GM12892 (cell line): ENCODE measurements at places on chromosomes 5 and 9.

DNA sequence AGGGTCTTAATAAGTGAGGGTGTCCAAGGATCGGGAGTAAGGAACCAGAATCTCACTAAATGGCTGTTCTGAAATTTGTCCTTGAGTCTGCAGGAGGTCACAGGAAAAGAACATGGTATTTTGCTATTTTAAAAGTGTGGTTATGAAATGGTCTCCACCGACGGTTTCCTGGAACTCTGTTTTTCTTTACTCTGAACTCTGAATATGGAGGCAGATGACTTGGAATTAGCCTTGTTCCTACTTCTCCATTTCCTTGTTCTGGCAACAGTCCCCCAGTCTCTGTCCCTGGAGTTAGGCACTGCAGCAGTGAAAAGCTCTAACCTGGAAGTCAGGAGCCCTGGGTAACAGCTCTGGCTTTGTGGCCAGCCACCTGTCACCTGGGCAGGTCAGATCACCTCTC is 46.6 kb upstream of the C5orf58 start:
- DNase-seq: no peak

DNA sequence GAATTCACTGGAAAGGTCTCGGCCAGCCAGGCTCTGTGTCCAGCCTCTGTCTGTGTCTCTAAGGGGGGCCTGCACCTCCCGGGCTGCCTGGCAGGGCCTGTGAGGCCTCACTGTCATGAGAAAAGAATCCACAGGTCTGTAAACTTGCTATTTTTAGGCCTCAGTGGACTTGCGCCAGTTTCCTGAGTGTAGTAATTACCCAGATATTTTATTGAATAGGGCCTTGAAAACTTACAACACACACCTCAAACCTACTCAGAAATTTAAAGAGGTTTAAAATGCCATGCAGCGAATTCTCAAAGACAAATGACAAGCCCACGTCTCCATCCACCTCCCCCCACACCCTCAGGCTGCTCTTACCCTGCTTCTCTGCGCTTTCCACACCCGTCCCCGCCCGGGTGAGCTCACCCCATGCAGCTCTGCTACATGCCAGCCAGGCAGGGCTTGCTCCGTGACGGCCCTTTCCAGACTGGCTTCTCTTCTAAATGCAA is 8.8 kb upstream of the TENT4A start:
- no peak for DNase-seq

DNA sequence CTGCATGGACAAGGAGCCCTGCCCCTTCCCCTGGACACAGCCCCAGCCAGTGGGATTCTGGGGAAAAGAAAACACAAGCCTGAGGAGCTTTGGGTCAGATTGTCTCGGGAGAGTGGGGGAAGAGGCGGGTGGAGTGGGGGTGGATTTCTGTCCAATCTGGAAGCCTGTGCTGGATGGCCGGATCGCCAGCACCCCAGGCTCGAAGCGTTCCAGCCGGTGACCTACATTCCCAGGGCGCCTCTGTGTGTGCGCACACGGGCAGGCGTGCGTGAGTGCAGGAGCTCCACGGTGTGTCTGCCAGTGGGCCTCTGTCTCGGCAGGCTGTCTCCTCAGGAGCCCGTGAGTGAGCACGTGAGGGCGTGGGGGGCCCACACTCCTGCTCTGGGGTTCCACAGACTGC is 74.3 kb upstream of the DAB2IP start:
- no peak for DNase-seq

GRCh38 chr9:74526215-74526614 is 29.1 kb downstream of the RORB start:
- no peak for DNase-seq

GRCh38 chr9:108972626-108973209 is 38.5 kb downstream of the ABITRAM start:
- no peak for DNase-seq

DNA sequence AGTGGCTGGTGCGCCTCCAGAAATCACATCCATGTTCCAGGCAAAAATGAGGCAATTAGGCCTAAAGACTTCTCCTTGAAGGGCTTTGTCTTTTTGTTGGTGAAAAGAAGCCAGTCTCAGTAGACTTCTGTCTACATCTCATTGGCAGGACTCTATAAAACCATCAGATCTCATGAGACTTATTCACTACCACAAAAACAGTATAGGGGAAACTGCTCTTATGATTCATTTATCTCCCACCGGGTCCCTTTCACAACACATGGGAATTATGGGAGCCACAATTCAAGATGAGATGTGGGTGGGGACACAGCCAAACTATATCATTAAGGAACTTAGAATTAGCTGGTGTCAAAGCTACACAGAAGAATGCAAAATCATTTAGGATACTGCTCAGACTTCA is 77.7 kb upstream of the SNX2 start:
- no peak for DNase-seq

- DNase-seq: no peak
Measured at GRCh38 chr5:31107091-31107518, 86.4 kb upstream of the CDH6 start.

- no peak for DNase-seq
Measured at GRCh38 chr5:177083357-177083756, 3.4 kb upstream of the FGFR4 start.

- DNase-seq: no peak
Measured at GRCh38 chr9:131960851-131961495, 118.7 kb downstream of the MED27 start.

GRCh38 chr5:16799796-16800195 is 136.3 kb downstream of the MYO10 start:
- no peak for DNase-seq

- no peak for DNase-seq
Measured at GRCh38 chr5:90615355-90615754, 56.8 kb downstream of the ADGRV1 start.

DNA sequence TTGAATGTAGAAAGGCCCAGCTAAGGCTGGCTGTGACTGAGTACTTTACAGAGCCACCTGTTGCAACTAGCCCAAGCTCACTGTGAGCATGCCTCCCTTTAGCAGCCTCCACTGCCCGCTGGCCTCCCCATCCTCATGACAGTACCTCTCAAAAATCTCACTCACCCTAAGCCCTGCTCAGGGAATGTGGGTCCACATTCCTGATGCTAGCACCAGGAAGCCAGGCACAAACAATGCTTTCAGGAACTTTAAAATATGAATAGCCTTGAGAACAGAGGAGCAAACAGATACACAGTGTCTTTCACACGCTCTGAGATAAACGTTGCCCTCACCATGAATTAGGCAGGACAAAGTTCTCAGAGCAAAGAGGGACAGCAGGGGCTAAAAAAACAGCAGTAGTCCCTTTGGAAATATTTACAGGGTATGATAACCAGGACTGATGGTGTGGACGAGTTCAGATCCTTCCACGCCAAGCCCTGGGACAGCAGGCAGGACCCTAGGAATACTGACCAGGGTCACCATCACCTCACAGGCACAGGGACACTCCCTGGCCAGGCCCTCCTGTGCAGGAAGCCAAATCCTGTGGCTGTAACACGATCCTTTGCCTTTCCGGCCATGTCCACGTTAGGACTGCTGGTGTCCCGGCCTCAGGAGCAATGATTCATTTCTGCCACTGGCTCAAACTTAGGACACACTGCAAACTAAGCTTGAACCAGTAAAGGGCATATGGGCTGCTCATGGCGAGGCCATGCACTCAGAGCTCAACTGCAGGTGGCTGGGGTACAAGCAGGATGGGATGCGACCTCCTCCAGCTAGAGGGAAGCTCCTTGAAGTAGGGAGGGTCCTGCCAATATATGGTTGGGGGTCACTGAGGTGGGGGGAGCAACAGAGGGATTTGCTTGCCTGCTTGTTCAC is 9.6 kb downstream of the ACSL6 start:
- DNase-seq: no peak

DNA sequence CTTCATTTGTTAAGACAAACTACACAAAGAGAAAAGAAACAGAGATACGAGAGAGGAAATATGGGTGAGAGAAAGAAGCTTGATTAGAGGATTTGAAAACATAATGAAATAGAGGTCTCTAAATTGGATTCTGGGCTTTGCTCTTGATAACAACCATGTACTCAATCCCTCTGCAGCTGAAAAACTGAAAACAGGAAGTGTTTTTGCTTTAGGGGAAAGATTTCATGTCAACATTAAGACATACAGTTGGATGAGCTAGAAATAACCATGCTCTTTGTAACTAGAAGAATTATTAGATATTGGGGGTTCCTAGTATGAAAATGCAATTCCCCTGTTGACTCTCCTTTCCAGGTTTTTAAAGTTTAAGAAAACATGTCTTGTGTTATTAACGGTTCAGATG is 21.9 kb downstream of the CRHBP start:
- DNase-seq: no peak

GRCh38 chr5:76804266-76804665 is 14.6 kb upstream of the F2RL1 start:
- DNase-seq: no peak

DNA sequence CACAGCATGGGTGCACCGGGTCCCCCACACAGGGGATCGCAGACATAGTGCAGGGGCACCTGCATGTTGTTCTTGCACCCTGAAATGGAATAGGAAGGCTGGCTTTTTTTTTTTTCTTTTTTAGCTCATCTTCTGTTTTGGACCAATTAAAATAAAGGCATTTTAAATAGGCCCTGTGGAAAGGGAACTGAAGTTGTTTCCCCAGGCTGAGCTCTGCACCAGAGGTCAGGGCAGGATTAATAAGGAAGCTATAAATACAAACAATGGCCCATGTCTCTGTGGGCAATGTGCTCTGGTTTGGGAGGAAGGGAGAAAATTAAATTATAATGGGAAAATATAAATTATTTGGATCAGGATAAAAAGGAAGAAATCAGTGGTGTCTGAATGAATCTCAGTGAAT is 21.2 kb upstream of the KCNMB1 start:
- no peak for DNase-seq

DNA sequence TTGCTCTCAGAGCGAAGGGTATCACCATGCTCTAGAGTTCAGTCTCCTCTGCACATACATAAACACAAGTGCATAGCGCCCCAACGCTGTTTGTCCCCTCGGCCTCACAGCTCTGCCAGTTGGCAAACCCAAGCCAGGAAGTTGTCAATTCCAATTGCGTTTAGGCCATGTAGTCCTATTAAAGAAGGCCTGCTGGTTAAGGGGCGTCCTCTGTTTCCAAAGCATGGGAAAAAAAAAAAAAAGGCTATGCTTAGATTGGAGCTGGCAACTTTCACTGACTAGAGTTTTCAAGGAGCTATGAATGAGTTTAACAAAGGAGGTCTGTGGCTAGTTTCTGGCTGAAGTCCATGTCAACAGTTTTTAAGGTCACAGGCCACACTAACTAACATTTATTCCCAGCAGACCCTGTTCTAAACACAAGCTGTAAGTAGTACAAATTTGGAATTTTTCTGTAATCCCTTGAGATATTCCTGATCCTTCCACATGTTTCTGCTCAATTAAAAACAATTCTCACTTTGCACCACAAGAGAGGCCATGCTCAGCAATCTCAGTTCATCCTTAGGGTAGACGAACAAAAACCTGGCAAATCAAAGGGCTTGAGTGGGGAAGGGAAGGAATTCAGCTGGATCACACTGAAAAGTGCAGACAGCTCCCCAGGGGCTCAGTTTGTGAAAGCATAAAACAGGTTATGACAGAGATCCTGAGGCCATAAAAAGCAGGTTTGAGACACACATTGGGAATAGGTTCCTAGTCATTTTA is 187.7 kb downstream of the DENND1A start:
- DNase-seq: no peak

DNA sequence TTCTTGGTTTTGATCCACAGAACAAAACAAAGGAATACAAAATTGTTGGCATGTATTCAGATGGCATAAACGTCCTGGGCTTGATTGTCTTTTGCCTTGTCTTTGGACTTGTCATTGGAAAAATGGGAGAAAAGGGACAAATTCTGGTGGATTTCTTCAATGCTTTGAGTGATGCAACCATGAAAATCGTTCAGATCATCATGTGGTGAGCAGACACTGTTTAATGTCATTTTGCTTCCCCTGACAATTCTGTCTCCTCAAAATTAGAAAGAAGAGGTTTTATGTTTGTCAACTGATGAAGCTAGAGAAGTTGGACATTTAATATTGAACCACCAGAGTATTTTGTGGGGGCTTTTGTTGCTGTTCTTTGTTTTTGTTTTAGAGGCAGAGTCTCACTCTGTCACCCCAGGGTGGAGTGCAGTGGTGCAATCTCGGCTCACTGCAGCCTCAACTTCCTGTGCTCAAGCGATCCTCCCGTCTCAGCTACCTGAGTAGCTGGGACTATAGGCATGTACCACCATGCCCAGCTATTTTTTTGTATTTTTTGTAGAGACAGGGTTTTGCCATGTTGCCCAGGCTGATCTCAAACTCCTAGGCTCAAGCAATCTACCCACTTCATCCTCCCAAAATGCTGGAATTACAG is 82.0 kb downstream of the SLC1A1 start:
- DNase-seq: no peak

GRCh38 chr5:60495644-60496520 is 204.1 kb downstream of the DEPDC1B start:
- no peak for DNase-seq

DNA sequence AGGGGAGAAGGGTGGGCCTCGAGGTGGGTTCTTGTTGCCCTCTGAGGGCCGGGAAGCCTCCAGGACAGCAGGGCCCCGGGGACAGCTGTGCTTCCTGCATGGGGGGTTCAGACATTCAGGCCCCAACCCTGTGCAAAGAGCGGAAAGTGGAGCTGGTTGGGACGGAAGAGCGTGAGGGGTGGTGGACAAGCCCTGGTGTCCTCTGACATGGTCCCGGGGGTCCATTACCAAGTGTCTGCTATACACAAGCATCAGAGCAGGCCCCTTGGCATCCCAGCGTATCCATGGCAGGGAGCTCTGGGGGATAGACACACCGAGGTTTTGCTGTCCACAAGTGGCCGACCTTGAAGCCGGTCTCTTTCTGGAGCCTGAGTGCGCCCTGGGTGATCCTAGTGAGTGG is 9.3 kb downstream of the PLPP7 start:
- no peak for DNase-seq

DNA sequence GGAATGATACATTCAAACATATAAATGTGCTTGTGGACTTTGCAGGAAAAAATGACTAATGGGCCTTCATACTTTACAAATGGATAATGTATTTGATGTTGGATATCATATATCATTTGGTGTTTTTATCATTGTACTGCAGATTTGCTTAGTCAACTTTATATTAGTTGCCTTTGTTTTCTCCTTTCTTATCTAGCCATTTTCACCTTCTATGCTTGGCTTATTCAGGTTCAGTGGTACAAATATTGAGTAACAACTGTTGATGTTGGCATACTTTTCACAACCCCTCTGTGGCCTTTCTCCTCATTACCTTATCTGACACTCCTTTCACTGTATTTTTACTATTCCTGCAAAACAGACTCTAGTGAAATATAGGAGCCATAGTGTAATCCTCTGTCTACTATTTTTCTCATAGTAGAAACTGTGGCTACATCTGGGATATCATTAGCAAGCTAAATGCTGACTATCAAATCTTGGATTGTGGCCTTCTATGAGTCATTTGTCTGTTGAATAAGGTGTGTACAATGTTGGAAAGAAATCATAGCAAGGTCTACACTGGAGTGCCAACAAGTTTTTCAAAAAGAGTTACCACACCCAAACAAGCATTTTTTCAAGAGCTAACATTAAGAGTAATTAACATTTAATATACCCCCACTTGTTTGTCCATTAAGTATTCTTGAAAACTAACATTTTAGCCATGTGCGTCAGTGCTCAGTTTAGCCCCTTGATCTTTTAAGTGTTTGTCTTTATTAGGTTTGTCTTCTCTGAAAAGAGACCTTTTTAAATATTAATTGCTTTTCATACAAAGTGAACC is 330.1 kb downstream of the ADGRV1 start:
- DNase-seq: no peak
